ENCODE measurements at places on chromosomes 16 and 17.

- peak; percentile 25 for DNase-seq
Observed at GRCh38 chr16:69930117-69930776, 20.9 kb upstream of the CLEC18A start.

DNA sequence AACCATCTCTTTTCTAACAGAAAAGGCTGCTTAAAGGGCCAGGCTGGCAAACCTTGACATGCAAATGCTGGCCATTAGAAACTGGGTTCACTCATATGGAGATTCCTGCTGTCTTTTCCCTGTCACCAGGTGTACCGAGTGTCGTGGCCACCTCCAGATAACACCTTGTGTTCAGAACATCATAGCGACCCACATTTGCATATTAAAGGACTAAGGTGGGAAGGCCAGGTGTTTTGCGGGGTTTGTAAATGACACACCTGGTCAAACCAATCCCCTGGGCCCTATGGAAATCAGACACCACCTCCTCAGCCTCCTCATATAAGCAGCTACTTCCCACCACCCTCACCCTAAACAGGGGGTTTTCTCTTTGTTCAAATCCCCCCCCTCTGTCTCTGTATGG is 2.5 kb upstream of the AIPL1 start:
- DNase-seq: no peak

DNA sequence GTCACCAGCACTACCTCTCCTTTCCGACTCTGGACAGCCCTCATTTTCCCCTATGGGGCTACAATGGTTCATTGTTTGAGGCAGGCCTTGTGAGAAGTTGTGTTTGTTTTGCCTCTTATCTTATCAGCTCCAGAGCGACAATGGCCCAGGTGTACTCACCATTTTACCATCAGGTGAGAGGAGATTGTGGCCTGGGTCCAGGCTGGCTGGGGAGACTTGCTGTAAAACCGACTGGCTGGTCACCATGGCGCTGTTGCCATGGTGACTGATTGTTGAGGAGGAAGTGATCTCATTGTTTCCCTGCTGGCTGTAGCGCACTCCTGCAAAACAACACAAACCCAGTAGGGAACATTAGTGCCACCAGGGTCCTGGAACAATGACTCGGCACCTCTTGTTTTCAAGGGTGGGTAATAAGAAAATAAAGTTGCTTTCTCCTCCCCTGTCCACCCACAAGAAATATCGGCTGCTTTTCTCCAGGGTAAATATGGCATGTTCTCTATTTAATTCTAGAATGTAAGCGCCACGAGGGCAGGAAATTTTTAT is 34.4 kb downstream of the HNF1B start:
- DNase-seq: no peak

- DNase-seq: no peak
Observed at GRCh38 chr17:64628641-64629040, 33.5 kb downstream of the SMURF2 start.

GRCh38 chr17:1643293-1643998 is 2.1 kb downstream of the SCARF1 start:
- DNase-seq: peak; percentile 53

GRCh38 chr17:40922239-40922638 is 15.2 kb downstream of the KRT23 start:
- no peak for DNase-seq

GRCh38 chr17:44266402-44267164 is 1.4 kb downstream of the SLC4A1 start:
- DNase-seq: no peak

- DNase-seq: no peak
Observed at GRCh38 chr16:86573215-86573614, 5.1 kb upstream of the FOXL1 start.

GRCh38 chr16:4836727-4837126 is 10.4 kb downstream of the GLYR1 start:
- no peak for DNase-seq

DNA sequence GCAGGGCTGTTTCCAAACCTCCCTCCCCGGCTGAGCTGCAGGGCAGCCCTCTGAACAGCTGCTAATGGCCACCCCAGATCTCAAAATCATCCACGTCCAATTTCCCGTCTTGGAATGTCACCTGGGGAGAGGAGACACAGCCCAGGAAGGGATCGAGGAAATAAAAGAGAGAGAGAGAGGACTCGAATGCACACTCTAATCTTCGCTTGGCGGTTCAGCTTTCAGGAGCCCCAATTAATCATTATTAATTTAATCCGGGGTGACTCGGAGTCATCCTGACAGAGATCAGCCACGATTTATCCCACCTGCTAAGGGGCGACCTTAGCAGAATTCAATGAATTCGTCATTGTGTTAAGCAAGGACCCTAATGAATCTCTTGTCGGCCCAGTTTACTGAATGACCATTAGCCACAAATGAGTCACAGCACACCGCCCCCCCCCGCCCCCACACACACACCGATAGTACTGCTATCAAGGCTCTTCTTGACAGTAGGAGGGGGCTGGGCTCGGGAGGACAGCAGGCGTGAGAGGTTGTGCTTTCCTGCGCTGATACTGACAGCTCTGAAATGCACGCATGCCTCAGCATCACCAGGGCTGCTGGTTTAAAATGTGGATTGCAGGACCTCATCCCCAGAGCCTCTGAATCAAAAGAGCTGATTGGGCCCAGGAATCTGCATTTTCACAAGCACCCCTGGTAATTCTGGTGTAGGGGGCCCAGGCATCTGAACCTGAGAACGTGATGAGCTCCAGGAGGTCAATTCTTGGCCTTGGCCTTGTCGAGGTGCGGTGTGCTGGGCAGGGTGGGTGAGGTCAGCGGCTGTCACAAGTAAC is 190.0 kb upstream of the CIBAR2 start:
- DNase-seq: no peak

- no peak for DNase-seq
Observed at GRCh38 chr16:65751622-65752521, 614.6 kb upstream of the CDH5 start.

- no peak for DNase-seq
Observed at GRCh38 chr17:45042346-45043120, 8.9 kb downstream of the DCAKD start.

DNA sequence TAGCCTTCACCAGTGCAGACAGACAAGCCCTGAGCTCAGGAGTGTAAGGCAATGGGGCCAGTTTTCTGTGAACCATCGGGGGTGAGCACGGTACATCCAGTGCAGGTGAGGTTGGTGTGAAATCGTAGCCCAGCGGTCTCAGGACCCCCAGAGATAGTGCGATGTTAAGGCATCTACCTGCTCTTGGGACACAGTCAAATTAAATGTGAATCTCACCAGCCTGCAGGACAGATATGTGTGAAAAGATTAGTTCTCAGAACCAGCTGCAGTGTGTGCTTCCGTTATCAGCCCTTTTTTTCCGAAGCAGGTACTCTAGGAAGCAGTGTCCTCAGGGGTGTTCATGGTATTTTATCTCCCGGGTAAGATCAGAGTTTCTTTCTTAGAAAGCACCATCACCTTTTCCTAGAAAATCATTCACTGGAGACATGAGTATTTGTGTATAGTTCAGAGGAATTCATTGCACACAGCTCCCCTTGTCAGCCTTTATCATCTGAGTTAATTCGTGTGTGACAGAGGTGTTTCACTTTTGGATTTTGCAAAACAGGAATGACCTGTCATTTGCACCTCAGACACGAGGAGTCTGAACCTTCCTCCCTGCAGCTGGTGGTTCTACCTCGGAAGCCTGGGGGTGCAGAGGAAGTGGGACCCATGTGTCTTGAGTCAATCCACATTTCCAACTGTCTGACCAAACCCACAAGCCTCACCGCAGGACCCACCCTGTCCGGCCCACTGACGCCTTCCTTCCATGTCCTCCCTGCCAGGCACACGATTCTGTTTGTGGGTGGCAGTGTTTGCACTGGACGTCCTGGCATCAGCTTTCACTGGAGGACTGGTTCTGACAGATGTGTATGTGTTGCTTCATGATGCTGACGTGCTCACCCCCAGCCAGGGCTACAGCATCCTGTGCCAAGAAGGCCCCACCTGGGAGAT is 107.8 kb downstream of the CLEC16A start:
- DNase-seq: peak; percentile 68

- no peak for DNase-seq
Observed at GRCh38 chr16:63516394-63516793, 1480.2 kb upstream of the CDH8 start.

- no peak for DNase-seq
Observed at GRCh38 chr16:57509231-57509923, 23.1 kb upstream of the DOK4 start.

DNA sequence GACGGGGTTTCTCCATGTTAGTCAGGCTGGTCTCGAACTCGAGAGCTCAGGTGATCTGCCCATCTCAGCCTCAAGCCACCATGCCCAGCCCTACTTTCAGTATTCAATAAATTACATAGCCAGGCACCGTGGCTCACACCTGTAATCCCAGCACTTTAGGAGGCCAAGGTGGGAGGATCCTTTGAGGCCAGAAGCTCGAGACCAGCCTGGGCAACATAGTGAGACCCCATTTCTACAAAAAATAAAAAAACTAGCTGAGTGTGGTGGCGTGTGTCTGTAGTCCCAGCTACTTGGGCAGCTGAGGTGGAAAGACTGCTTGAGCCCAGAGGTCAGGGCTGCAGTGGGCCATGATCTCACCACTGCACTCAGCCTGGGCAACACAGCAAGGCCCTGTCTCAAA is 8.2 kb downstream of the MIEN1 start:
- DNase-seq: no peak
